ENCODE measurements at places on chromosomes 12 and 14.

DNA sequence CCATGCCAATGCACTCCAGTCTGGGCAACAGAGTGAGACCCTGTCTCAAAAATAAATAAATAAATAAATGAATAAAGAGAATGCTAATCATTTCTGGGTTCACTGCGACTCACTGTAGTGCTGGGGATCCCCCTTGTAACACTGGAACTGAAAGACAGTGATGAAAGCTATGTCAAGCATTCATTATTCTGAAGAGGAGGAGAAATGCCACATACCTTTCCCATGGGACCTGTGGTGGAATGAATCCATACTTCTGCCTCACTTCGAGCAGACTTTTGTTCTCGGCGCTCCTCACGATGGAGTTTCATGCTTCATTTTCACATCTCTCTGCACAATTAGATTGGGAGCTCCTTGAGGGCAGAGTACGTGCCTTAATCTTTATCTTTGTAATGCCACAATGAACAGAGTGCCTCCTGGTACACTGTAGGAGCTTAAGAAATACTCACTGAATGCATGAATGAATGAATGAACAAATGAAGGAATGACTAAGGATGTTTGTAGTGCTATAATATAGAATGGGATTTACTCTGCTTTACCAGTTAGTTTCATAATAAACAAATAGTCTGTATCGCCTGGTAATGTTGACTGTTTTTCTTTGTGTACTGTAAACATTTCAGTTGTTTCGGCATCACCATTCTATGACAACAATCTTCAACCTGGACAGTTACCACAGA is 45.8 kb downstream of the DRAM1 start:
- DNase-seq: no peak

DNA sequence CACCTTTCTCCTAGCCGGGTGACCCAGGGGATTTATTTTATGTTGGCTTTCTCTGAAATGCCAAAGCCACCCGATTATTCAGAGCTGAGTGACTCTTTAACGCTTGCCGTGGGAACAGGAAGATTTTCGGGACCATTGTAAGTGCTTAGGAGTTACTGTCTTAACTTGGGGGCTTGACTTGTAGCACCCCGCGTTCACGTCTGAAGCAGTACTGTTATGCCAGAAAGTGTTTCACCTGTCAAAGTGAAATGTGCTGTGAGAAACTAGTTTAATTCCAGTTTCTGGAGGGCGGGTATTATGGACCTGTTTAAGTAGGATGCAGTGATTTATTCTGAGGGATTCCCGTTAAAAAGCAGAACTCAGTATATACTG is 218 bp downstream of the LYSET start:
- no peak for DNase-seq

DNA sequence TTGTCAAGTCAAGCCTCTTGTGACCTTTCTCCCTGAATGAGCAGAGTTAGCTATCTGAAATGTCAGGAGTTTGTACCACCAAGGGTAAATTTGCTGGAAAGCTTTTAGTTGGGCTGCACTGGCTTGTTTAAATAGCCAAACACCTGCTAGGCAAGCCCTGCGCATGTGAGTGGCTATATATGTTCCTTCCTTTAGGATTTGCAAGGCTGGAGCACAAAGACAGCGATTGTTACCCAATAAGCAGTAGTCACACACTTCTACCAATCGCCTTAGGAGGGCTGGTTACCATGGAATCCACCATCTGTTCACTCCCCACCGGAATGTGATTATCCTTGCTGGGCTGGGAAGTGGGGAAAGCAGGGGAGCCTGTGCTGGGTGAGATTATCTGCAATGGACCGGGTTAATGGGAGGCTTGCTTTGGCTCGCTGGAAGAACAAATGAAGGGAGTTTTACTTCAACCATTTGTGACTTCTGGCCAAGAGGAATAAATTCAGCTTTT is 102.5 kb downstream of the FGD4 start:
- no peak for DNase-seq

GRCh38 chr14:104427131-104427851 is 152.3 kb upstream of the C14orf180 start:
- DNase-seq: no peak

DNA sequence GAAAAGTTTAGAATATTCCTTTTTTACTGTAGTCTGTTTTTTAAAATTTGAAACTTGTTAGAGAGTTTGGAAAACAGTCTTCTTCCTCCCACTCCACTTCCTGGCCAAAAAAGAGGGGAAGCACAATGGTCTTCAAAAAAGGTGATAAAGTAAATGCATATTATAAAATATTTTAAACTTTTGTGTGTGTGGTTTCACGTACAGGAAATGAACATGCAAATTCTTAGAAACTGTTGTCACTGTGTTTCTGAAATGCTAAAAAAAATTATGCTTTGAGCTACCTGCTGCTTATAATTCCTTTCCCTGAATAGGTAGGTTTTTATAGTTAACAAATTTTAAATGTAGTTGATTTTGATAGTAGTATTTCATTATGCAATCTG is 2.9 kb downstream of the FGFR1OP2 start:
- no peak for DNase-seq

DNA sequence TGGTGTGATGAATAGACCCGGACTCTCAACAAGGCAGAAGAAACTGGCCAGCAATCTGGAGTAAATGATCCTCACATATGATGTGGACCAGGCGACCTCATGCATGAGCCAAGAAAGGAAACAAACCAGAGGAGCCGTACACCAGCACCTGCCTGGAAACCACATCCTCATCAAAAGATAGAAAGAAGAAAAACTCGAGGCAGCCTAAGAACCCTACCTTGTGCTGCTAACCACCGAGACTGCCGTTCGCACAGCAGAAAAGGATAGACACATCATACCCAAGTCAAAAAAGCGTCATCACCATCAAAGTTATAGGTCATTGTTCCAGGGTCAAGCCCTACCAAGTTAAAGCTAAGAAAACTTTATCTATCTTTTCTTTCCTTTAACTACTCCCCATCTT is 66.7 kb downstream of the RESF1 start:
- DNase-seq: no peak

DNA sequence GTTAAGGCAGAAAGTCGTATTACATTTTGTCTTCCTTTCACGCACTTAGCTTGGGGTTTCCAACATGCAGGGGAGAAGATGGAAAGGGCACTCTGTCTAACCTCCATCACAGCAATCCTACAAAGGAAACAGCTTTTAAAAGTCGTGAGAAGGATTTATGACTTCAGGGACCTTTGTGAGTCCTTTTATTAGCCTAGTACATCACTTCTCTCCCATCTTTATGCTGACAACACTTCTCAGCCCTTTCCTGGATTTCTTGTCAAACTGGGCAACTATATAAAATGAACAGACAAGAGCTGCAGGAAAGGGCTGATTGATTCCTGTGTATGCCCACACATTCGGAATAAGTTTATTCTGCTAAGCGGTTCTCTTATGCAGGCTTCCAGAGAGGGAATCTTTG is 159.0 kb downstream of the DERA start:
- no peak for DNase-seq

GRCh38 chr14:53956427-53957201 is at the start of gene BMP4:
BMP4 (minus strand) TSS chr14:53956825; CDS start chr14:53952222, 4,603 bp downstream.
- DNase-seq: peak; percentile 61

- DNase-seq: no peak
Observed at GRCh38 chr14:54766276-54767138, 136.1 kb downstream of the GCH1 start.

DNA sequence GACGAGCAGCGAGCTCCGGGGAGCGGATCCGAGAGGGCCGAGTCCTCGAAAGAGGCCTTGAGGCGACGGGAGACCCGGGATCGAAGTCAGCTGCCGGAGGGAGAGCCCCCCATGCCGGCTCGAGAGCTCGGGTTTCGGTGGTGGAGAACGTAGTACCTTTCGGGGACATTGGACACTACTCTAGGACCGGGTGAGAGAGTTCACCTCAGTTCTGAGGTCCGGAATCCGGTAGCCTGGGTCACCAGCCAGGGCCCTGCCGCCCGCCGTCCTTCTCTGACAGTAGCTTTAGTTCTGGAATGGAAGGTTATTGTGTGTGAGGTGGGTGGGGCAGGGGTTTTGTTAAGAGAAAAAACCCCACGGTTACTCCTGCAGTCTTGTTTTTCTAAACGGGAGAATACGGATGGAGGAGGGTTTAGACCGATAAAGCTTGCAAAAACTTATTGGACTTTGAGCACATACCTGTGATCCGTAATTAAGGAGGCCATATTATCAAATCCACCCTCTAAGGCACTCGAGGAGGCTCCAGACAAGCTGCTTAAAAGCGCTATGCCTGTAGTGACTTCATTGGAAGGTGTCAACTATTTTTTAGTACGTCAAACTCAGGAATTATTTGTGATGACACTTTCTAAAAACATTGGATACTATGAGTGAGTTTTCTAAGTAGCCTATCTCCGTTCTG is 765 bp downstream of the SCYL2 start:
- DNase-seq: no peak

- DNase-seq: no peak
Observed at GRCh38 chr12:34188974-34189373, 166.7 kb downstream of the ALG10 start.

GRCh38 chr12:52442600-52443061 is 8.5 kb upstream of the KRT75 start:
- DNase-seq: peak; percentile 84
